ENCODE measurements at places on chromosomes 7 and 10. TPM values are rescaled to one million over a fixed set of nuclear protein-coding genes. Genes with fewer than 3 reads are reported as not detected.

The C10orf67 gene
- polyA plus RNA-seq = not detected

The PLEKHS1 gene
- 17.2 TPM for polyA plus RNA-seq

The COL13A1 gene
- 2.2 TPM for polyA plus RNA-seq

The TSPAN13 gene
- 49.3 TPM for polyA plus RNA-seq

The RBP4 gene
- polyA plus RNA-seq = 186 TPM

GRCh38 chr7:66905689-66906088, 15.3 kb upstream of the TMEM248 start:
- DNase-seq = no peak

DNA sequence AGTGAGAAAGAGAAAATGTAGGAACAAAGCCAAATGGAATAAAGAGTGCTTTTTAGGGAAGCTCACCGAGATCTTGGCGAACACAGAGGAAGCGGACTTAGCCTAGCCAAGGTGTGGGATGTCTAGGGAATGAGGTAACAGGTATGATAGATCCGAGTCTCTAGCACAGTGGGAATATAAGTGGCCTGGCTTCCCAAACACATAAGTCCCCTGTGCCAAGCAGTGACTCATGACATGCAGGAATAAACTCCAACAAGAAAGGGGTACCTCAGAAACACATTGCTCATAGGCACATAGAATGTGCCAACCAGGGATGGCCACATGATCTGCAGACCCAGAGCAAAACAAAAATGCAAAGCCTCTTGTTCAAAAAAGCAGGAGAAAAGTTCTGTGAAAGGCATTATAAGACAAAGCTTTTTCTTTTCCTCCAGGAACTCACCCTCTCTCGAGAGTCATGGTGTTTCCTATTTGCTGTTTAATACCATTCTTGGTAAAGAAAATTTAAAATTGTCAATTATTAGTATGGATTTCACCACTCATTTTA, 542.5 kb downstream of the GATA3 start:
- DNase-seq = no peak

DNA sequence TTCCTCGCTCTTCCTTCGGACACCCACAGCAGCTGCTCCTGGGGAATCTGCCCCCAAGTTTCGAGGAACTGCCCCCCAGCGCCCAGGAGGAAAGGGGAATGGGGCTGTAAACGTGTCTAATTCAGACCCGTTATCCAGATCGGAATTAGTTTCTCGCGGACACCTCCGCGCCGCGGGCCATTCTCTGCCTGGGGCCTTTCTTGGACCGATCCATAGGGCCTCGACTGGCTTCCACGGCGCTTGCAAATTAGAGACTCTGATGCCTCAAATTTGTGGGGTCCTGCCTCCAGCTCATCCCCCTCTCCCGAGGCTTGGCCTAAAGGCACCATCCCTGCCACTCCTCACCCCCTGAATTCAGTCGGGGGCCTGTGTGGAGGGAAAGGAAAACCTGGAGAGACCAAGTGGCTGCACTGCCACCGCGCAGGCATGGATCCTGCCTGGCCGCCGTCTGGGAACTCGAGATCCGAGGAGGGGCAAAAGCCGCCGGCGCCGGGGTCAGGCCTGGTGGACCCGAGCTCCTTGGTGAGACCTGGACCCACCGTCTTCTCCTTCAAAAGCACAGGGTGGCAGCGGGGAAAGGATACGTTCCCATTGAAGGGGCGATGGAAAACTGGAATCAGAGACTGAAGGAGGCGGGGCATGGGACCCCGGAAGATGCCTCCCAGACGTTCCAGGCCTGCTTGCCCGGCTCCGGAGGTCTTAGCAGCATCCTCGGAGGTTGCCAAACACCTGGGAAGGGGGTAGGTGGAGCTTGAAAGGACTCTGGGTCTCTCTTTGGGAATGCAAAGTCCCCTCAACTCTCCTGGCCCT, 13.7 kb downstream of the LBX1 start:
- DNase-seq = no peak

- DNase-seq = no peak
Measured at GRCh38 chr10:14554491-14555205, 220.0 kb downstream of the FAM107B start.

DNA sequence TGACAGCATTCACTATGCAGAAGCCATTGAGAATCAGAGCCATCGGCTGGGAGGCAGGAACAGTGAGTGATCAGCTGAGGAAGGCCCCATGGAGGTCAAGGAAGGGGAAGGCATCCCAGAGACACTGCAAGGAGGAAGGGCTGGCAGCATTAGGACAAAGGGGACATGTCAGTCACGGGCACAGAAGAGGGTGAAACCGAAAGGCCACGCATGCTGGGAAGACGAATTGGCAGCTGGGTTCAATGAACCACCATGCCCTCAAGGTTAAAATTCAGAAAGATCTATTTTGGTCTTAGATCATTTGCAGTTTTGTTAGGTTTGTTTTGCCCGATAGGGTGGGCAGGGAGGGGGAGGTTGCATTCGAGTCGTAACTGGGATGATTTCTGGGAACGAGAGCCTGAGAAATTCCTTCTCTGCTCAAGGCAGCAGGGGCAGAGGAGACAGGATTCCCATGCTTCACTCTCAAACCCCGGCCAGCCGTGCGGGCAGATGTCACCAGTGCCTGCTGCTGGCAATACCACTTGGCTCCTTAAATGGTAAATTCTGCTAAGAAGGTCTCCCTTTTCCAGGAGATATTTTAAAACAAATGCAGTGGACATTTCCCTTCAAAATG, 57.7 kb downstream of the ASB13 start:
- DNase-seq = no peak

DNA sequence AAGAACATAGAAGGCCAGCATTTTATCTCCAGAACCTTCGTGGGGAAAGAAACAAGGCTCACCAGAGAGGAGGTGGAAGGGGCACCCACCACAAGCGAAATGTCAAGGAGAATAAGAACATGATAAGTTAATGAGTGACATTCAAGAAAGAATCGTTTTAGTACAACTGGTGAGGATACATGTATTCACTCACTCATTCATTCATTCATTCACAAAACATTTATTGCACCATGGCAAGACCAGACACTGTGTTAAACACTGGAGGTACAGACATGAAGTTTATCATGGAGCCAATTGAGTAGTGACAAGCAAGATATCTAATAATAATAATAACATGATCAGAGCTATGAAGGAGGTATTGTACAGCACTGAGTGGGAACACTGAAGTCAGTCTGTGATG, 1.7 kb upstream of the ZNRF2 start:
- no peak for DNase-seq

- DNase-seq = no peak
Measured at GRCh38 chr10:74297389-74298080, 146.5 kb downstream of the ADK start.

DNA sequence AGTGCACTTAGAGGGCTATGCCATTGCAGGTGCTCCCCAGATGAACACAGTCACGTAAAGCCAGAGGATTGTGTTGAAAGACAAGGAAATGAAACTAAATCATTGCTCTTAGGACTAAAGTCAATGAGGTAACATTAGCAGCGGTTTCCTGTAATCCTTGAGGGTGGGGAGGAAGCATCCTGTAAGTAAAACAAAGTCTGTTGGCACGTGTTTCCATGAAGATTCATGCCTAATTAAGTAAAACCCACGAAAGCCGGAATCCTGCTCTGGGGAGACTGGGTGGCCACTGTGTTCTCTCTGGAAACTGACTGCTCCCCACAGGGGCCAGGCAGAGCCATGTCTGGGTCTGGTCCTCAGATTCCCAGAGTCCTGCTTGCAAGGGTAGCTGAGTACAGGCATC, 18.3 kb downstream of the STEAP1B start:
- DNase-seq = no peak

DNA sequence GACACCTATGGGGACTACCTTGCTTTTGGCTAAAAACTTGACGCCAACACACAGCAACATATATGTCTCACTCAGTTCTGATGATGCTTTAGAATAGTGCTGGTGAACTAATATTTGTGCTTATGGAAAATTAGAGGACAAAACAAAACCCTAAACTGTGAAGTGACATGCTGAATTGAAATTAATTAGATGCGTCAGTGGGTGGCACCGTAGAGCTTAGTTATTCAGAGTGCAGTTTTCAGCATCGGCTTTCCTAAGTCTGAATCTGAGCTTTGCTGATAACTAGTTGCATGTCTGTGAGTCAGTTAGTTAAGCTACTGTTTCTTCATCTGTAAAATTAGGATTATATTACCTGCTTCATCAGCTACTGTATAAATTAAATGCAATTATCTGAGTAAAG, 245.0 kb upstream of the SORCS1 start:
- DNase-seq = no peak

DNA sequence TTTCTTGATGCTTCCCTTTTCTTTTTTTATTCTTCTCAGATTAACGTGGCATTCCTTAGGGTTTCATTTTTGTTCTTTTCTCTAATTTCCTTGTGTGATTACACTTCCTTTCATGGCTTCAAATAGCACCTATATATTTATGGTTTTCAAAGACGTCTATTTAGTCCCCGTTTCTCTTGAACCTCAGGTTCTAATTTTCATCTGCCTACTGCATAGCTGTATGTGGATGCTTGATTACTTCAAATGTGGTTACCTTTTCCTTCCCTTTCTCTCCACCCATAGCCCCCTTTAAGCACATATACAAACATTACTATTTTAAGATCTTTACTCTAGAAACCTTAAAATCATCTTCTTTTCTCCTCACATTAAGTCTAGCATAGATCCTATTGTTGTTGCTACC, 2.4 kb downstream of the TPST1 start:
- no peak for DNase-seq

DNA sequence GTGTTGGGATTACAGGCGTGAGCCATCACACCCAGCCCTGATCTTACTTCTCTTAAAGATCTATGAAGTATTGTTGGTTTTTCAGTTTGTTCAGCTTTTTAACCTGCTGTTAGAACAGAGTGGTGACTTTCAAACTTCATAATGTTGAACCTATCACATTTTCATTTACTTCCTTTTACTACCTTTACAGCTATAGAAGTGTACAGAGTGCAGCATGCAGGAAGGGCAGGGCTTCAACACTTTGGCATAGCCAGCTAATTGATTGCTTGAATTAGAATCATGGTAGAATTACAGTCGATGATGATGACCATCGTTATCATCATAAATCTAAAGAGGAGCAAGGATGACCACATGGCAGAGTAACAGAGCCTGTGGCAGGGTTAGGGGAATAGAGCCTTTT, 55.5 kb downstream of the AOAH start:
- no peak for DNase-seq

DNA sequence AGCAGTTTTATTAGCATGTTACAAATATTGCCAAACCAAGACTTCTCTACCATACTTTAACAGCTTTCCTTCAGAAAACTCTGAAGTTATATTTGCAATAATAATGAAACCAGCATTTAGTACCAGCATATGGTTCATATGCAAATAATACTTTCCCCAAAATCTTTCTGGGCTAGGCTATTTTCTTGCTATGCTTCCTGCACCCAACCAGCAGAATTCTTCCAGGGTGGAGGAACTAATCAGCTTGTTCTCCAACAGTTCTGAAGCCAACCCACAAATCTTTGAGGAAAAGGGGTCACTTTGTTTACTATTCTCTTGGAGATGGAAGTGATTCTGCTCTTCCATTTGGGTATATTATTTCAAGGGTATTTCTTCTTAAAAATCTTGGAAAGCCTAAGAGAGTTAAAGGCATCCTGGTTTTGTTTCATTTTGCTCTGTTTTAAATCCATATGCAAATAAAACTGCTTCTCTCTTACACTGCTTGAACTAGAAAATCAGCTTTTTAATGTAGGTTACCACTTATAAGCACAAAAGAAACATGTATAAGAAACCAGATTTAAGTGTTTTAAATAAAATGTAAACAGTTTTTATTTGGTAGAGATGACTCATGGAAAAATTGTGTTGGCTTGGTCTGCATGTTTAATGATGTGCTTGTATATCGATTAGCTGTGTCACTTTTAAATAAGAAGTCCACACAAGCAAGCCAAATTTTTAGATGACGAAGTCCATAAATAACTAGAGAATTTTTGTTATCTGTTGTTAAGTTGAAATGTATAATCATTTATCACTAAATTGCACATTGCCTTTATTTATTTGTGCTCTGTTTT, 103.7 kb downstream of the HECTD2 start:
- DNase-seq = no peak

DNA sequence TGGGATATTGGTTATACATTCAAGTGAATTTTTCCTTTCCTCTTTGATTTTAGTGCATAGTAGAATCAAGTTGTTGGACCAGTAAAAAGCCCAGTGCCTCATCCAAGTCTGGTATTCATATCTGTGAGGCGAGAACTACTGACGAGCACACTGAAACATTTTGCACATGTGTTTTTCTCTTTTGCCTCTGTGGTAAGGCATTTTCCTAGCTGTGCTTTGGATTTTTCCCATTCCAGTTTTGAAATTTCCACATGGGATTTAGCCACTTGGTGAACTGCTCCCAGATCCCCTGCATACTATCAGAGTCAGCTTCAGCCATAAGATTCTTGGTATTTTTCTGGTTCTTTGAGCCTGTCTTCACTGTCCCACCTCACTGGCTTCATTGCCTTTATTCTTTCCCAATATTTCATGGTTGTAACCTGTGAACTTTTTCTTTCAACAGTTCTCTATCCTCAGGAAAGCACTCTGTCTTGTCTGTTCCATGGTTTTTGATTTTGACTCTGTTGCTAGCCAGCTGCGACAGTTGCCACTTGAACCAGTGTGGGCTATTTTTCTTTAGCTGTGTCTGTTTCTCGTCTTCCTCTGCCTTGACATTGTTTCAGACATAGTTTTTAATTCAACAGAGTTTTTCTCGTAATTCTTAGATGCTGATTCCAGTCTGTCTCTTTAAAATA, 239.0 kb downstream of the REEP3 start:
- DNase-seq = no peak

- no peak for DNase-seq
Measured at GRCh38 chr7:46705386-46706255, 784.5 kb upstream of the IGFBP3 start.

DNA sequence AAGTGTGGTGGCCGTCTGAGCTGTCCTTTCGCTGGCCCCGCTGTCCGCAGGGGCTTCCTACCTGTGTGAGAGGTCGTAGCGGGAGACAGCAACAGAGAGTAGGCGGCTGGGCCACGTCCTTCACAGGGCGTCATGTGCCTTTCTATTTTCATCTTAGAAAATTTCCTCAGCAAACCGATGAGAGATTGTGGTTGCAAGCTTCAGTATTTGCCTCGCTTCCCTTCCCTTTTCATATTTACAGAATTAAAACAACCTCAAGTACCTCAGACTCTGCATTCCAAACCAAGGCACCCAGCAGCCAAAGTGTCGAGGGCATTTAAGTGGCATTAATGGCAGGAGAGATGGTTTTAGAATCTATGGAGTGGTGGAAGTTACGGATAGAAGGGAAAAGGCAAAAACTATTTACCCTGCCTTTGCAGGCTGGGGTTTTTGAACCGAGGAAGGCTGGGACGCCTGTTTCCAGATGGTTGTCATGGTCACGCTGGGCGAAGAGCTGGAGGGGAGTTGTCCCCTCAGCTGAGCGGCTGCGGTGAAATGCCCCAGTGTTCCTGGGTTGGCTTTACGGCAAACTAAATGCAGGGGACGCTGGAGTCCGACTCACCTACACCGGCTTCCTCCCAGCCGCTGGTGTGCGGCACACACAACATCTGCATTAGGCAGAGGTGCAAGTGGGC, 41.9 kb downstream of the WIPI2 start:
- DNase-seq = no peak

- DNase-seq = no peak
Measured at GRCh38 chr10:120962756-120963593, 111.8 kb downstream of the WDR11 start.
